Natural killer cell treated with Interleukin-12 subunit alpha and Interleukin-12 subunit beta and Interleukin-15 and Interleukin-18, amount 100 ng/mL, for 72 hours (primary cell): ENCODE measurements at places on chromosomes 11 and 22. TPM values are rescaled to one million over a fixed set of nuclear protein-coding genes. Genes with fewer than 3 reads are reported as not detected.
A peak's percentile ranks its signal among the peaks of the same experiment; 100 is the strongest.

DNA sequence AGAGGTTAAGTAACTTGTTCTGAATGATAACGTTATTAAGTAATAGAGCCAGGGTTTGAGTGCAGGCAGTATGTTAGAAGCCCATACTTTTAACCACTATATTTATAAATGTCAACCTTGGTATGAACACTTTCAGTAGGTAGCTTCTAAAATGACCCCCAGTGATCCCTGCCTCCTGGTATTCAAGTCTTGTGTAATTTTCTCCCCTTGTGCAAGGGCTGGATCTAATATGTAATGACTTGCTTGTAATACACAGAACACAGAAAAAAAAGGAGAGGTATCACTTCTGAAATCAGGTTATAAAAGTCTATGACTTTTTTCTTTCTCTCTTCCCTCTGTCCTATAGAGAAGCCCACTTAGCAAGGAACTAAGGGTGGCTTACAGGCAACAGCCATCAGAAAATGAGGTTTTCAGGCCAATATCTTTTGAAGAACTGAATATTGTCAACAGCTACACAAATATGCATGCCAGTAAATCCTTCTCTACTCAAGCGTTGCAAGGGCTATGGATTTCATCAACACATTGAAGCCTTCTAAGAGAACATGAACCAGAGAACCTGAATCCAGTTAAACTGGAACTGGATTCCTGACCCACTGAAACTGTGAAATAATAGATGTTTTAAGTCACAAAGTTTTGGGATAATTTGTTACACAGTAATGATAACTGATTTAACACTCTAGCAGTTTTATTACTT lies 712.3 kb downstream of the METTL15 start:
- no peaks in the 10 kb centered on the region for H3K4me1 ChIP-seq
- H3K27ac ChIP-seq: no peak overlapping the region
- H3K4me3 ChIP-seq: no peak overlapping the region
- no peak for DNase-seq

MMP13 gene
- total RNA-seq: not detected

SPON1 gene
- not detected for total RNA-seq

SHISA8 gene
- total RNA-seq: not detected

CABP7 gene
- total RNA-seq: 0.07 TPM

- DNase-seq: no peak
- peaks cover 6% of the 10 kb centered on the region for H3K4me1 ChIP-seq
- H3K27me3 ChIP-seq: peaks cover 1% of the 10 kb centered on the region
- H3K27ac ChIP-seq: no peak overlapping the region
Observed at GRCh38 chr11:73189315-73189714, 28.8 kb upstream of the P2RY2 start.

DNA sequence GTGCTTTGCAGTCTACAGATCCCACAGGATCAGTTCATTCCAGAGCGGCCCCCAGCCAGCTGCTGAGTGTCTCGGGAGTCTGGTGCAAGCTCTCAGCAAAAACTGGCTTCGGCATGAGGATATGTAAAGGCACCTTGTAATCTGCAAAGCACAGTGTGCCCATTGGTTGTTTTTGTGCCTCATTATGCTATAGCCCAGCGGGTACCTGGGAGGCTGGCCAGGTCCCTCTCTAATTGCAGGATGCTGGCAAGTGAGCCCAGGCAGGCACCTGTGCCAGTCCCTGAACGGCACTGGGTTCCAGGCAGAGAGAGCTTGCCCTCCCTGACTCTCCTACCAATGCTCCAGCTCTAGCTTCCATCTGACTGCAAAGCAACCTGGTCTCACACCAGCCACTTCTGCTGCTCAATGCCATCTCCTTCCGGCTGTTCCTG lies 128.7 kb downstream of the DSCAML1 start:
- no peak overlapping the region for H3K4me3 ChIP-seq
- H3K27me3 ChIP-seq: peaks cover 5% of the 10 kb centered on the region
- no peak overlapping the region for H3K27ac ChIP-seq
- H3K36me3 ChIP-seq: no peaks in the 10 kb centered on the region
- DNase-seq: no peak

- H3K4me3 ChIP-seq: no peak overlapping the region
- peaks cover 4% of the 10 kb centered on the region for H3K4me1 ChIP-seq
- peaks cover 18% of the 10 kb centered on the region for H3K27me3 ChIP-seq
- no peaks in the 10 kb centered on the region for H3K36me3 ChIP-seq
- no peak overlapping the region for H3K27ac ChIP-seq
Observed at GRCh38 chr22:32206774-32207758, 2.2 kb upstream of the RFPL2 start.

SYTL2 gene
- total RNA-seq: 74.8 TPM

PHOX2A gene
- total RNA-seq: not detected

CD248 gene
- 0.59 TPM for total RNA-seq

GRCh38 chr22:45548991-45549761 lies 46.5 kb downstream of the FBLN1 start:
- H3K27me3 ChIP-seq: peaks cover 3% of the 10 kb centered on the region
- H3K27ac ChIP-seq: no peak overlapping the region
- H3K4me1 ChIP-seq: no peaks in the 10 kb centered on the region
- no peak overlapping the region for H3K4me3 ChIP-seq

DNA sequence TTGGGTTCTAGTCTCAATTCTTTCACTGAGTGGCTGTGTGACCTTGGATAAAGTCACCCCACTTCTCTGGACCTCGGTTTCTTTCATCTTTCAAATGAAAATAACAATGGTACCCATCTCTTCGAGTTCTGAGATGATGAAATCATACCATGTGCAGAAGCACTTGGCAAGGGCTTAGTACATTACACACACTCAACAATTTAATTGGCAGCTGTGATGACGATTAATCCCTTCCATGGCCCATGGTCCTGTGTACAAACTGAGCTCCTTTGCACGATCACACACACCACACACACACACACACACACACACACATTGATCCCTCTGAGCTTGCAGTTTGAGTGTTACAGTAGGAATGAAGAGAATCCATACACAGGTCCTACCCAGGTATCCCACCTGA lies 103.4 kb upstream of the ASPHD2 start:
- no peaks in the 10 kb centered on the region for H3K36me3 ChIP-seq
- H3K4me3 ChIP-seq: no peak overlapping the region
- H3K27me3 ChIP-seq: peaks cover 27% of the 10 kb centered on the region
- no peak for DNase-seq

RTN4R gene
- 0.48 TPM for total RNA-seq

DNA sequence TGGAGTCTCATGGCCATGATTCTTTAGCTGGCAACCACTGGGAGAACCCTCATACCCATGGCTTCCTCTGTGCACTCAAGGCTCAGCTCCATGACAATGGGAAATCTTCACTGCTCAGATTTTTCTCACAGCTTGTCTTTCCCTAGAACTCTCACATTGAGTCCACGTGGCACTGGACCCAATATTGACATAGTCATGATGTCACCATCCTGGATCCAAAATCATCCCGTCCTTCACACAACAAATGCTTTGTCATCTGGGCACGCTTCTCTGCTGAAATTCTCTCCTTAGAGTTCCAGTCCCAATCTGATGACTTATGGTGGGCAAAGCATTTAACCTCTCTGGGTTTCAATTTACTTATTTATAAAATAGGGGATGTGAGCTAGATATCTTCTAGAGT lies 37.7 kb upstream of the CD44 start:
- H3K27me3 ChIP-seq: no peaks in the 10 kb centered on the region
- no peaks in the 10 kb centered on the region for H3K36me3 ChIP-seq
- H3K27ac ChIP-seq: no peak overlapping the region
- no peak for DNase-seq

DNA sequence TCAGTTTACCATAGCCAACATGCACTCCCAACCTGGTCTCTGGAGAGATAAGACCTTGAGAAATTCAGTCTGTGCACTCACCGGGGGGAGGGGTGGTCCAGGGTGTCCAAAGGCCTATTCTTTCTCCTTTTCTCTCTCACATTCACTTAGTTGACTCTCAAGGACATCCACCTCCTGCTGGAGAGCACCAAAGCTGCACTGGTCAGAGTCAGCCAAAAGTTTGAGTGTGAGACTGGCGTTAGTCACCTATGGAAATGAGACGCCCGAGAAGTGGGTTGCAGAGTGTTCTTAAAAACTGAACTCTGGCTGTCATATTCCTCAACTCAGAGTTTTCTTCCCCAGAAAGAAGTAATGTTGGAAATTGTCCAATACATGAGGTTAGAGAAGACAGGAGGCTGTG lies 5.0 kb upstream of the UBQLNL start:
- DNase-seq: no peak
- H3K4me3 ChIP-seq: no peak overlapping the region
- no peaks in the 10 kb centered on the region for H3K27me3 ChIP-seq
- no peak overlapping the region for H3K27ac ChIP-seq
- H3K36me3 ChIP-seq: no peaks in the 10 kb centered on the region
- no peaks in the 10 kb centered on the region for H3K4me1 ChIP-seq

DENND5A gene
- total RNA-seq: 200 TPM

GUCY1A2 gene
- total RNA-seq: not detected

GRCh38 chr11:2662024-2662312 lies 37.8 kb downstream of the KCNQ1OT1 start:
- H3K27me3 ChIP-seq: peaks cover 14% of the 10 kb centered on the region
- no peaks in the 10 kb centered on the region for H3K4me1 ChIP-seq
- no peaks in the 10 kb centered on the region for H3K36me3 ChIP-seq

DNA sequence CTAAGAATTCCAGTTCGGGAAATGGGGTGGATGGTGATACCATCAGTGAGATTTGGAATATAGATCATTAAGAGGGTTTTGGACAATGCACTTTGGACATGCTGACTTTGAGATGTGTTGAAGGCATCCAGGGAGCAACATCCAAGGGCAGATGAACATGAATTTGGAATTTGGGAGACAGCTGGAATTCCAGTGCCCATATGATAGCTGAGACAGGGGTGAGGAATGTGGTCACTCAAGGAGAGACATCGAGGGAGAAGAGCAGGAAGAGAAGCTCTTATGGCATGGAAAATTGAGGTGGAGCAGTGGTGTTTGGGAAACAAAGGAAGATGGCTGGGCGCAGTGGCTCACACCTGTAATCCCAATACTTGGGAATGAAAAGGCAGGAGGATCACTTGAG lies 11.8 kb upstream of the MICAL2 start:
- no peak for DNase-seq
- H3K27me3 ChIP-seq: peaks cover 31% of the 10 kb centered on the region
- H3K4me1 ChIP-seq: peaks cover 31% of the 10 kb centered on the region
- H3K27ac ChIP-seq: peak overlapping the region; percentile 1

DNA sequence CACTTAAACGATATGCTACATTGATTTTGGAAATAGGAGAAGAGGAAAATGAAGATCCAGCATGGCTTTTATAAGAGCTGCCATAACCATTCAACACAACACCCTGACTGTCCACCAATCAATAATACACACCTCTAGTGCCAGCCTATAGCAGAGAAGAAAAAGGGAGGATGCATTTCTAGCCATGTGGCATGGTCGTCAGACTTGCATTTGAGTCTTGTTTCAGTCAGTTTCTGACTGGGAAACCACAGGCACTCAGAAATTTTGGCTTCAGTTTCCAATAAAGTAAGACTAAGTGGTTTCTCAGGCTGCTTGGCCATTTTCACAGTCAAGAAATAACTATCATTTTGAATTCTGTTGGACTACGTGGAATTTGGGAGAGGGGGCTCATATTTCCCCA lies 523.5 kb upstream of the LRRC4C start:
- DNase-seq: no peak
- H3K27me3 ChIP-seq: no peaks in the 10 kb centered on the region
- H3K27ac ChIP-seq: no peak overlapping the region
- H3K36me3 ChIP-seq: peaks cover 9% of the 10 kb centered on the region
- no peaks in the 10 kb centered on the region for H3K4me1 ChIP-seq

- no peak for DNase-seq
- no peak overlapping the region for H3K27ac ChIP-seq
- no peaks in the 10 kb centered on the region for H3K27me3 ChIP-seq
- no peaks in the 10 kb centered on the region for H3K36me3 ChIP-seq
- peaks cover 5% of the 10 kb centered on the region for H3K4me1 ChIP-seq
Observed at GRCh38 chr11:82909015-82909640, 7.6 kb downstream of the DDIAS start.

GRCh38 chr11:12455938-12456337 lies 78.6 kb downstream of the PARVA start:
- H3K4me1 ChIP-seq: no peaks in the 10 kb centered on the region
- no peak overlapping the region for H3K4me3 ChIP-seq
- H3K27ac ChIP-seq: no peak overlapping the region
- no peak for DNase-seq
- peaks cover 28% of the 10 kb centered on the region for H3K27me3 ChIP-seq
